ENCODE measurements at places on chromosomes 12 and 14.

- DNase-seq: no peak
Measured at GRCh38 chr14:22579236-22579635, 9.8 kb downstream of the DAD1 start.

GRCh38 chr12:46370380-46370734, 2.2 kb downstream of the SLC38A2 start:
- DNase-seq: no peak

- no peak for DNase-seq
Measured at GRCh38 chr12:47941475-47941780, 22.0 kb upstream of the TMEM106C start.

DNA sequence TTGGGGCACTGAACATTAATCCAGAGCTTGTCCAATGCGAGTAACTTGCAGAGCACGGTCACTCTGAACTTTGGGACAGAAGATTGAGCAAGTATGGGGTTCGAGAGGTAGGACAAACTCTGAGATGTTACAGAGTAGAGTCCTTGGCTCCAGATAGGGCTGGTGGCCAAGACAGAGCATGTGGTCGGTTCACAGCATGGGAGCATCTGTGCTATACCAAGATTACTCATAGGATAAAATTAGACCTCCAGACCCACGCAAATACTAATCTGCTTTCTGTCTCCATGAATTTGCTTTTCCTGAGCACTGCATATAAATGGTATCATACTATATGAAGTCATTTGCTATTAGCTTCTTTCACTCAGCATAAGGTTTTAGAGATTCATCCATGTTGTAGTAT, 93.4 kb upstream of the TBX5 start:
- no peak for DNase-seq

- DNase-seq: no peak
Measured at GRCh38 chr12:39102474-39103209, 197.3 kb upstream of the CPNE8 start.

GRCh38 chr12:1806301-1807086, 13.9 kb upstream of the LRTM2 start:
- DNase-seq: no peak

DNA sequence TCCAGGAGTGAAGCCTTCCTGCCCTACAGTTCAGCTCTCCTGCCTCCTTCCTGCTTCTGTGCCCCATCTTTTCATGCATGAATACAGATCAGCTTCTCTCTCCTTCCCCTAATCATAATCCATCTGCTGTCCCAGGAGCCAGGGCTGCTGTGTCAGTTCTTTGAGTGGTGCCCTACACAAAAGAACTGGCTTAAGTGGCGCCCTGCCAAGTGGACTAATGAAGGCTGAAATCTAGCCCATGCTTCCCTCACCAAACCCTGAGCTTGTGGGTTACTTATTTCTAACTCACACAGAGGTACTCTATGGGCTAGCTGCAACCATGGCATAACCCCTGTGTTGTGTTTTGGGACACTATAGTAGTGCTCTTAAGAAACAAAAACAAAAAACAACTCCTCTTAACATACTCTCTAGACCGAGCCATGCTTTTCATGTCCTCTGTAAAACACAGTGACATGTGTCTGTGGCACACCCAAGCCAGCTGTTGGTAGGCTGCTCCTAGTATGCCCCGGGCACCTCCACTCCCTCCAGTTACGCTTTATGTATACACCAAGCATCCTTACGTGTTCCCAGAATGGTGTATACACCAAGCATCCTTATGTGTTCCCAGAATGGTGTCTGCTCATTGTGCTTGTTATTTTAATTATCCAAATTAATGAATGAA, 19.3 kb upstream of the ETV6 start:
- no peak for DNase-seq

DNA sequence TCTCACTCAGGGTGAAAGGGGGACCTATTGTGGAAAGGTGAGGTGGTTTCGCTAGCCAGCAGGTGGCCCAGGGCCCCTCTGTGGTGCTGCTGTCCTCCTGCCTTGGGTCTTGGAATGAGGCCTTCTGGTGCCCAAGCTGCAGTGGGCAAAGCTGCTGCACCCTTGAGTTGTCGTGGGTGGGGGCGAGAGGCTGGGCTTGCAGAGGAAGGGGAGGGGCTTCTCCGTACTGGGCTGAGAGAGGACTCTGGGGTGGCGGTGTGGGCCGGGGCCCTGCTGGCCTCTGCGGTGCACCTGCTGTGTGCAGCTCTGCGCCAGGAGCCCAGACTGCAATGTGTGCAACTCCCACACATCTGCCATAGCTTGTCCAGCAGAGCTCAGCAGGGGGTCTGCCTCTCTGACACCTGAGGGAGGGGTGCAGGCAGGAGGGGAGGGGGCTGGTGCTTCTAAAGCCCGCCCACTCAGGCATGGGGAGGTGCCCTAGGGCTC, 145.8 kb downstream of the KIF26A start:
- DNase-seq: no peak

- no peak for DNase-seq
Measured at GRCh38 chr12:124481772-124482566, 85.4 kb downstream of the NCOR2 start.

- DNase-seq: no peak
Measured at GRCh38 chr14:69687606-69688298, 76.4 kb downstream of the SUSD6 start.

- DNase-seq: no peak
Measured at GRCh38 chr12:110940933-110941332, 20.6 kb upstream of the MYL2 start.

GRCh38 chr14:56333359-56334292, 215.4 kb downstream of the PELI2 start:
- peak; percentile 32 for DNase-seq

DNA sequence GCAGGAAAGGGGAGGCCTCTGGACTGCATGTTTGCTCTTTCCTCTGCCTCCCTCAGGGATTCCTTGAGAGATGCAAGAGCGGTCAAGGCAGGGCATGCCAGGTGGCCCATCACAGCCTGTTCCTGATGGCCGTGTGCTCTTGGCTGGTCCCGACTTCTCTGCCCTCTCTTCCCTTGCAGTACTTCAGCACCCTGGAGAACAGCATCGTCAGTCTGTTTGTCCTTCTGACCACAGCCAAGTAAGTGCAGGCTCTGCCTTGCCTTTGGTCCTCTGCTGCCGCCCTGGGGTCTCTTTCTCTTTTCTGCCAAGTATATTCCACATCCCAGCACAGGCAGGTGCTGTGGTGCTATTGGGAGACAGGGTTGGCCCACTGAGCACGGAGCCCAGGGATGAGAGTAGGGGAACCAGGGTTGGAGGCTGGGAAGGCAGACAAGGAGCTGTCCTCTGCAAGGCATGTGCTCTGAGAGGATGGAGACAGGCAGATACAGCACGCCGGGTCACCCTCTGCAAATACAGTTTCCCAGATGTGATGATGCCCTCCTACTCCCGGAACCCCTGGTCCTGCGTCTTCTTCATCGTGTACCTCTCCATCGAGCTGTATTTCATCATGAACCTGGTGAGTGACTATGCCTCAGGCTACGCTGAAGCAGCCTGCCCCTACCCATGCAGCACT, 51.9 kb downstream of the TPCN1 start:
- no peak for DNase-seq

- DNase-seq: no peak
Measured at GRCh38 chr12:127358888-127359287, 908.1 kb upstream of the TMEM132C start.

Data from pons (tissue), 1 donor.